ENCODE measurements at places on chromosomes 2 and 18.

DNA sequence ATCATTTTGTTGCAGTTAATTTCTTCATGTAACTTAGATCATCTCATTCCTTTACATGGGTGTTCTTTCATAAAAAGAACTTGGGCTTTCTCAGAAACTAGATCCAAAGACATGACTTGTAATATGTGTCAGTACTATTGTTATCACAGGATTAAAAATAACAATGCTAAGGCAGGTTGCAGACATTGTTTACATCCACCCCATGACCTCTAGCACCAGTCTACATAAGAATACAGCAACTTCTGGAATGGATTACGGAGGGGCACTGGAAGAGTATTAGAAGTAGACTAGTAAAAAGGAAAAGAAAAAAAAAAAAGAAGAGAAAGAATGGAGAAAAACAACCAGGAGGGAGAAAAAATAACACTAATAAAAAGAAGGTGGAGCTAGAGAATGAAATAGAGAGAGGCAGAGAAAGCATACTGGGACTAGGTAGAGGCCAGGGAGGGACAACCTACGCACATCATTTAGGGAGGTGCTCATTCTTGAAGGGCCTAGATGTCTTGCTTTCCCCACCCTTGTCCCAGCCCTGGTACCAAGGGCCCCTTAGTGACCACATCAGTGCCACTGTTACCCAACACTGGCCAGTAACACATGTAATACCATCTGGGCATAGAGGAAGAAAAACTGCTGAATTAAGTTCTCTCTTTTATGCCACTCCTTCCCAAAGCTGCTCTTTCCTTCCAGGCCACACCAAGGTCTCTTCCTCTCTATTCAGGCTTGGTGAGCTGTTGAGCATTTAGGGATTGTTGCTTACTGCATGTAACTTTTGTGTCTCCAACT is 70.6 kb upstream of the KLF7 start:
- DNase-seq = no peak

DNA sequence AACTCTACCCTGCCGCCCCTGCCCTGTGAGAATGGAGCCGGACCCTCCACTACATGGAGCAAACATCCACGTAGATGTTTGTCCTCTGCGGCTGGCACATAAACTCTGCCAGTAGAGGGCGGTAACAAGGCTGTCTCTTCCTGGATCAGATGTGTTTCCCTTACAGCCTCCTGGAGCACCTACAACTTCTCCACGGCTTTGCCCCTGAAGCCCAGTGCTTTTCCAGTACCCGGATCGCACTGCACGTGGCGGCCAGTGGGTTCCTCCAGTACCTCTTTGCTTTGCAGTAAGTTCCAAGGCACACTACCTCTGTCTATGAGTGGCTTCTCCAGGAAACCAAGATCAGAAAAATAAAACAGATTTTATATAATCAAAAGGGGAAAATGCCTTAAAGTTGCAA is 651.3 kb downstream of the DCDC2C start:
- no peak for DNase-seq

DNA sequence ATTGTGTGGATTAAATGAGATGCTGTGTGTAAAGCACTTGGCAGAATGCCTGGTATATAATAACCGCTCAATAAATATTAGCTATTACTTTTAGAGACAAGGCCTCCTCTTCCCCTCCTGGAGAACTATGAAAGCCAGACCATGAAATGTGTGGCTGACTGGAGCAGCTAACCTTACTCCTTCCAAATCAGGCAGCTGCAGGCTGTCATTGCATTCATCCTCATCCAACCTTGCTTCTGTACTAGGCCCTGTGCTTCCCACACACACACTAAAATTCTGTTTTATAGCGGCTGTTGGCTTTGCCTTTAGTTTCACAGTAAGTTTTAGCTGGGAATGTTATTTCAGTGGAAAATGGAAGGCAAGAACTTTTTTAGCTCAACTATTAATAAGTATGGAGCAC is 10.2 kb upstream of the SP9 start:
- no peak for DNase-seq

DNA sequence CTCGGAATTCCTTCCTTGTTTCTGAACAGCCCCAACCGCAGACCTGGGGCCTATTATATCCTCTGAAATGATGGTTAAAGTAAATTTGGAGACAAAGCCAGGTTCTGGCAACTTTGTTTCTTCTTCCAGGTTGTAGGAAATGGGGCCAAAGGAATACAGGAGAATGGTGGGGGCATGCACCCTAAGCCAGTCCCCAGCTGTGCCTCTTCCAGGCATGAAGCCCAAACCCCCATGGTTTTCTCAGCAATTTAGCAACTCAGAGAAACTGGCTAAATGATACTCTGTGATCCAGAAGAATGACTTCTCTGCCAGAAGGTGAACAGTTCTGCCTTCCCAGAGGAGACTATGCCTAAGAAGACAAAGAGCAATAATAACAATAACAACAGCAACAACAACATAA is 635.0 kb upstream of the FANCL start:
- no peak for DNase-seq

- no peak for DNase-seq
Observed at GRCh38 chr2:65722028-65722778, 289.8 kb upstream of the SPRED2 start.

Measured in stimulated activated CD4-positive, alpha-beta T cell treated with anti-CD3 and anti-CD28 coated beads, Interleukin-4, amount 100 ng/mL, for 48 hours (primary cell).